Activated T-cell treated with anti-CD3 and anti-CD28 coated beads, Interleukin-2, amount 50 U/mL, for 4 hours (primary cell): ENCODE measurements at places on chromosomes 7 and 10. TPM values are rescaled to one million over a fixed set of nuclear protein-coding genes. Genes with fewer than 3 reads are reported as not detected.
A peak's percentile ranks its signal among the peaks of the same experiment; 100 is the strongest.

The ZCCHC24 gene
- 0.63 TPM for total RNA-seq

DNA sequence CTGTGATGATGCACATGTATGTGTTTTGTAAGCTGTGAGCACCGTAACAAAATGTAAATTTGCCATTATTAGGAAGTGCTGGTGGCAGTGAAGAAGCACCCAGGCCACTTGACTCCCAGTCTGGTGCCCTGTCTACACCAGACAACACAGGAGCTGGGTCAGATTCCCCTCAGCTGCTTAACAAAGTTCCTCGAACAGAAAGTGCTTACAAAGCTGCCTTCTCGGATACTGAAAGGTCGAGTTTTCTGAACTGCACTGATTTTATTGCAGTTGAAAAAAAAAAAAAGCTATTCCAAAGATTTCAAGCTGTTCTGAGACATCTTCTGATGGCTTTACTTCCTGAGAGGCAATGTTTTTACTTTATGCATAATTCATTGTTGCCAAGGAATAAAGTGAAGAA, 71.1 kb downstream of the ATAD1 start:
- DNase-seq: no peak

GRCh38 chr7:149811221-149811620, 27.0 kb upstream of the ZNF862 start:
- DNase-seq: no peak

DNA sequence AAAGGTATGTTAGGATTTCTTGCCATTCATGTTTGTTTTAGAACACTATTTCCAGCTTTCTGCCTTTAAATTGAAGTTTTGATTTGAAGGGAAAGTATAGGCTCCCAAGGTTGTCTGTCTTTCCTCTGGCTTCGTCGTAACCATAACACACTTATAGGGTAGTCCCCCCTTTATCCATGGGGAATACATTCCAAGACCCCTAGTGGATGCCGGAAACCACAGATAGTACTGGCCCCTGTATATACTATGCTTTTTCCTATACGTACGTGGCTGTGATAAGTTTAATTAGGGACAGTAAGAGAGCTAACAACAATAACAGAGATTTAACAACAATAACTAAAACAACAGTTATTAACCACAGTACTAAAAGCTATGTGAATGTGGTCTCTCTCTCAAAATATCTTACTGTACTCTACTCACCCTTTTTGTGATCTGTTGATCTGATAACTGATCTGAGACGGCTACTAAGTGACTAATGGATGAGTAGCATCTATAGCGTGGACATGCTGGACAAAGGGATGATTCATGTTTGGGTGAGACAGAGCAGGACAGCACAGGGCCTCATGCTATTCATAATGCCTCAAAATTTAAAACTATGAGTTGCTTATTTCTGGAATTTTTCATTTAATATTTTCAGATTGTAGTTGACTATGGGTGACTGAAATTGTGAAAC, 273.1 kb downstream of the AUTS2 start:
- no peak for DNase-seq

The NPTX2 gene
- total RNA-seq: not detected

GRCh38 chr10:53069013-53069412, 296.4 kb upstream of the MBL2 start:
- no peak for DNase-seq

GRCh38 chr10:44857363-44858016, 53.6 kb upstream of the TMEM72 start:
- DNase-seq: peak; percentile 48

The CLDN12 gene
- 2.3 TPM for total RNA-seq

DNA sequence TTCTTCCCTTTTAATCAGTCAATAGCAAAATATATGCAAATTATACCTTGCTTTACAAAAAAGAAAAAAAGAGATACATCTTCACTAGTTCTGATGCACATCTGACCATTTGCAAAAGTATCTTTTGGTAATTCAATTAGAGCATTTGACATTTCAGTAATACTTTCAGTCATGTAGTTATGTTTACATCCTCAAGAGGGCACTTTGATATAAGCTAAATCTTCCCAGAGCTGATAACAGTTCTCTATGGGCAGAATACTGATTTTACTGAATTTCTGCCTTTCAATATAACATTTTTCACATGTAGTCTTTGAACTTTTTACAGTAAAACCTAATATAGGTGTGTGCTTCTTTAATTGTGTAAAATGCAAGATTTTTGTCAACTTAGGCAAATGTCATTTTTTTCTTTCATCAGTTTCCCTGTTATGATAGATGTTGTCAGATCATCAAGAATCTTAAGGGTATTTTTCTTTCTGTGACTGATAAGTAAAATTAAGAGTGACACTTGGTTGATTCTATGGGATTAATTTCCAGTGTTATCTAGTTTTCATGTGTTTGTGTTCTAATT, 703.5 kb upstream of the SEMA3D start:
- DNase-seq: no peak

GRCh38 chr7:7820409-7820808, 102.0 kb upstream of the RPA3 start:
- no peak for DNase-seq

The SORBS1 gene
- total RNA-seq: 0.46 TPM

- DNase-seq: peak; percentile 29
Observed at GRCh38 chr10:16809074-16809718, 8.0 kb downstream of the RSU1 start.

DNA sequence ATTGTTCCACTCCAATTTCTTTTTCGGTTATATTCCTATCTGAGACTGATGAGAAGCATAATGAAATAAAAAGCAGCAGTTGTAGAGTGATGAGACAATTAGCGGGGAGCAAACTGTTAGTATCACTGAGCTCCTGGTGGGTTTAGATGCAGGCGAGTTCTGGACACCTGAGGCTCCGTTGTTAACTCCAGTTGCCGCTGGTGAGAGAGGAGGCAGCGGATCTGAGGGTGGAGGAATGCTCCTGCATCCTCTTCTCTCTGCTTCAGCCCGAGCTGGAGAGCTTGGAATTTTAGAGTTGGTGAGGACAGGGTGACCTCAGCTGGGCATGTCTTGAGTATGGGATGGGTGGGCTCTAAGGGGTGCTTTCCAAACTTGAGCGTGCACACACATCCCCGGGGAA, 31.4 kb downstream of the LRMDA start:
- no peak for DNase-seq

- no peak for DNase-seq
Observed at GRCh38 chr7:64465551-64465950, 97.3 kb downstream of the ZNF680 start.

DNA sequence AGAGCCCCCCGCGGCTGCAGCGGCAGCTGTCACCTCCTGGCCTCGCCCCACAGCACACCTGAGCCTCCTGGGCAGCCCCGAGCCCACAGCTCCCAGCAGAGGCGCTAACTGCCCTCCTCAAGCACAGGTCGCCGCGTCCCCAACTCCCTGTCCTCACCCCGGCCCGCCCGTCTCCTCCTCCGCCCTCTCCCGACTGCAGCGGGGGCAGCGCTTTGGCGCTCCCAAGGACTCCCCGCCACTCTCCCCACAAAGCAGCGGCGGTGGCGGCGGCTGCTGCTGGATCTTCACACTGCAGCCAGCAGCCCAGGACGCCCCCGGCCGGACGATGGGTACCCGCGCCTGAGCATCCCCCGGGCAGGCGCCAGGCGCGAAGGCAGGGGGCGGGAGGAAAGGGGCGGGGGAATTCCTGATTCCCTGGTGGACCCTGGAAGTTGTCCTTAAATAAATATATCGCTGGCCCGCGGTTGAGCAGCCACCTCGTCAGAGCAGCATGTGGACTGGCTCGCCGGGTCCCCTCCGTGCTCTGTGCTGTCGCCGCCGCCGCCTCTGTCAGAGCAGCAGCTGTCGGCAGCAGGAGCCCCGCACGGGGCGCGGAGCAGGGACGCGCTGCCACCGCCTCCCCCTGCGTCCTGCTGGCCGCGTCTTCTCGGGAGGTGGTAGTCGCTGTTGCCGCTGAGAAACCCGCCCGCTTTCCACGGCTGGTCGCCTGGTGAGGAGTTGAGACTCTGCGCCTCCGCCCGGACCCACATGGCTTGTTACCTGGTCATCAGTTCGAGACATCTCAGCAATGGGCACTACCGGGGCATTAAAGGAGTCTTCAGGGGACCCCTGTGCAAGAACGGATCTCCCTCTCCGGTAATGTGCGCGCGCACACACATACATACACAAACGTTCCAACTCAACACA, at the start of gene ZNF804B:
ZNF804B (plus strand) TSS at position 471 of the 906 bp plus-strand sequence; CDS start at position 748, 277 bp downstream.
- no peak for DNase-seq

The TMEM184A gene
- 0.19 TPM for total RNA-seq

DNA sequence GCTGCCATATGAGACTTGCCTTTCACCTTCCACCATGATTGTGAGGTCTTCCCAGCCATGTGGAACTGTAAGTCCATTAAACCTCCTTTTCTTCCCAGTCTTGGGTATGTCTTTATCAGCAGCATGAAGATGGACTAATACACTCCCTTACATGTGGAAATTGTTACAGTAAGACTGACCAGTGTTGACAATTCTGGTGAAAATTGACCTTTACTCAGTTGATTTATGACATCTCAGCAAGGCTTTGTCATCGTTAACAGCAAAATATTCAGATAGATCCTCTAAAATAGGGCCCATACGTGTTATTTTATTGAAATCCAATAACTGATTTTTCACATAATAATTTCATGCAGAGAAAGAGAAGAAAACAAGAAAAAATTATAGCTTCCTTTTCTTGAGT, 377.9 kb upstream of the SEMA3C start:
- no peak for DNase-seq

The HK1 gene
- 169 TPM for total RNA-seq

GRCh38 chr7:40232242-40232893, 97.6 kb downstream of the SUGCT start:
- no peak for DNase-seq

The OR6V1 gene
- total RNA-seq: not detected

The CYP2W1 gene
- not detected for total RNA-seq

DNA sequence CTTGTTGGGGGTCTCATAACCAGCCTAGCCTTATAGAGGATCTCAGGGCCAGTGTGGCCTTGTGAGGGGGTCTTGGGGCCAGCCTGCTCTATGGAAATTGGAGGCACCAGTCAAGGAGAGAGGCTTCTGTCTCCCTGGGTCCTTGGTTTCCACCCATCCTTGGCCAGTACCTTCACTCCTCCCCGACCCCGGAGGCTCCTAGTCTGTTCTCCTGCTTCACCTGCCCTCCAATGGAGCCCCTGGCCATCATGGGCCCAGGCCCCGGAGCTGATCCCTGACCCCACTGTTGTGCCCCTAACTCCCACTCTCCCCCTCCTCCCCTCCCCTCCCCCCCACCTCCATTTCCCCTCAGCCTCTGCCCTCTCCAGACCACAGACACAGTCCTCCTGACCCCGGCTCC, 29.7 kb downstream of the RASGEF1A start:
- DNase-seq: peak; percentile 1

DNA sequence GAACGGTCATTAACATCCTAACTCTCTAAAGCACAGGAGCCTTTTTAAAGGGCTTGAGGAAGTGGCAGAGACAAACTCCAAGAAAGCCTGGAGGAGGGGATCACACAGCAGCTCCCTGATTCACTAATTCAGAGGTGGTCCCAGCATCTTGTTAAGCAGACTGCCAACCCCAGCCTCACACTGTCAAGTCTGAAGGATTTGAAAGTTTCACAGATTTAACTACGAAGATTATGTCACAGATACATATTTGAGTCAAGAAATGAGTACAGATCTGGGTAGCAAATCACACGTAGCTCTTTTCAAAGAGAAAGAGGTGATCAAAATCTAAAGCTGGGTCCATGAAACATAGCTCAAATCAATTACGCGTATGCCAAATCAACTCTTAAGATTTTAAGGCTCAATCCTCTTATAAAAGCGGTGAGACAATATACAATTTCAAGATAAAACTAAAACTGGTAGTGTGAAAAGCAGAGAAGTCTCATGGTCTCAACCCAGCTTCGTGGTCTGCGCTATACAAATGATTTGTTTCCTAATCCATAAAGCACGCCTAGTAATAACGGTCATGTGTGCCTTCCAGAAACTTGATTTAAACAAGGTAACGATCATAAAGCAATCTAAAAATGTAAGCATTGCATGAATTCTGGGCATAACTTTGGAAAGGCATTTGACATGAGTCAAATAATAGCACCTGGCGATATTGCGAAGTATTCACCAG, 229.9 kb upstream of the MKLN1 start:
- no peak for DNase-seq

DNA sequence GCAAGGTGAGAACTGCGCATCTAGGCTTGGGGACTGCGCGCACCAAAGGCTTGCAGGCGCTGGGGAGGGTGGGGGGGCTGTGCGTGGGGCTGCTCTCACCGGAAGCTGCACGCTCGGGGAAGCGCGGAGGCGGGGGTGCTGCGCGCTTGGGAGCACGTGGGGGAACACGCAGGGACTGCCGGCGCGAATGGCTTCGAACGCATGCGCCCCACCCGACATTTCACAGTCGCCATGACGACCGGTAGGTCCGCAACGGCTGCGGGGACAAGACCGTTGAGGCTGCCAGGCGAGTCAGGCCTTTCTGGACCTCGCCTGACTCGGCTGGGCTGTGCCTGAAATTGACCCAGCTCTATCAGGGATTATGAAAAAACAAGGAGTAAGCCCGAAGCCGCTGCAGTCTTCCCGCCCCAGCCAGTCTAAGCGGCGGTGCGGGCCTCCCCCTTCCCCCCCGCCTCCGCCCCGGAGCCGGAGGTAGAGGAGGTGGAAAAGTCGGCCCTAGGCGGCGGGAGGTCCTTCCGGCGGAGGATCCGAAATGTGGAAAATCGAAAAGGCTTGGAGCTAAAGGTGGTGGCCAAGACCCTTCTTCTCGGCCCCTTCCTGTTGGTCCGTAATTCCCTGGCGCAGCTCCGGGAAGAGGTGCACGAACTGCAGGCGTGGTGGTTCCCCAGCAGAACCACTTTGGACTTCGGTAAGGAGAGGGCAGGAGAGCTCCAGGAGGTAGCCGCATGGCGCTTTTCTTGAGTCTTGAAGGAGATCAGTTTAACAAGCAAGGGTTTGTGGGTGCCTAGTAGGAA, 34.9 kb upstream of the STEAP1 start:
- peak; percentile 23 for DNase-seq

The TMEM72 gene
- total RNA-seq: not detected

DNA sequence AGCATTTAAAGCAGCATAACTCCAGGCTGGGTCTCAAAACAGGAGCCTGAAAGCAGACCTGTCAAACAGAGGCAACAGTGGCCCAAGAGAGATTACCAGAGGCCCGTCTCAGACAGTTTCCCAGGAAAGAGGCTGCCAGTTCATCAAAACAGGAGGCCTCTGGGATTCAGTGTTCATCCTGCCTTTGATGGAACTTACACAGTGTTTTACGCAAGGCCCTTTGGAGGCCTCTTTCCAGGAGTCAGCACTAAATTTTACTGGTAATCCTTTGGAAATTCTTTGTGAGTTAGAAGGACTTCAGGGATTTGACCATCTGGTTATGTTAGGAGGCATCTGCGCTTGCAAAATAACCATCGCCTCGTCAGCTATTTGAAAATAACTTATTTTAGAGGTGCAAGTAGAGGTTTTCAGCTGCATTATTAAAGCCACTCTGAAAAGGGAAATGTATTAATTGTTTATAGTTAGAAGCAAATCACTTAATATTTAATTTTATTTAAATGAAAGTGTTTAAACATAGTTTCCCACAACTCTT, 501.2 kb upstream of the COBL start:
- no peak for DNase-seq

DNA sequence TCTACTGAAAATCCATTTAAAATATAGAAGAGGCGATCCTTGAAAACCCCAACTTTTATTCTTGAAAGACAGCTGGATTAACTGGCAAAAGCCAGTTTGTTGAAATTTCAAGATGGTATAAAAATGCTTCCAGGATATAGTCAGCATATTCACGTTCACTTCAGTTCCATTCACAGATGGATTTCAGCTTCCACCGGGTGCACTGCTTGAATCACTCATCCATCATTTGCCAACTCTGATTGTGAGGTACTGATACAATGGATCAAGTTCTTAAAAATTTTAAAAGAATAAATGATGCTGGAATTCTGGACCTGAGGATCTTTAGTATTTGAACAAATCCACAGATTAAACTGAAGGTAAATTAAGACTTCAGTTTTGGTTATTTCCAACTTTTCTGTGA, 2.4 kb downstream of the PURB start:
- no peak for DNase-seq
